ENCODE measurements at places on chromosomes 1 and 21.

- DNase-seq, result no peak
Measured at GRCh38 chr1:26079960-26080814, 12.8 kb upstream of the TRIM63 start.

GRCh38 chr1:66542314-66542713 lies 8.4 kb downstream of the SGIP1 start:
- DNase-seq, result no peak

DNA sequence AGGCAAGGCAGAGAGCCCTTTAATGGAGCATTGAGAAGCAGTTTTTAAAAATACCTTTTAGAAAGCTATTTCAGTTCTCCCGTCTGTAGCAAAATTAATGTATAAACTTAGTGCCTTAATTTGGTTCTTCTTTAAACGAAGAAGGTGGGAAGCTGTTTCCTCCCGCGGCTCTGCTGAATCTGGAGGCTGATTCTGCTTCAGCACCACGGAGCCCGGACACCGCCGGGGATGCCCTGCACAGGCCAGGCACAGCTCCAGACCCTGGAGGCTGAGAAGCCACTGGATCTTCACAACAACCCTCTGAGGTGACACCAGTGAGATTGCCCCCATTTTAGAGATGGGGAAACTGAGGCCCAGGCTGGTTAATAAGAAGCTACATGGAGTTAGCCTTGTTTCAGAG lies 175.8 kb upstream of the VAMP3 start:
- DNase-seq, result no peak

DNA sequence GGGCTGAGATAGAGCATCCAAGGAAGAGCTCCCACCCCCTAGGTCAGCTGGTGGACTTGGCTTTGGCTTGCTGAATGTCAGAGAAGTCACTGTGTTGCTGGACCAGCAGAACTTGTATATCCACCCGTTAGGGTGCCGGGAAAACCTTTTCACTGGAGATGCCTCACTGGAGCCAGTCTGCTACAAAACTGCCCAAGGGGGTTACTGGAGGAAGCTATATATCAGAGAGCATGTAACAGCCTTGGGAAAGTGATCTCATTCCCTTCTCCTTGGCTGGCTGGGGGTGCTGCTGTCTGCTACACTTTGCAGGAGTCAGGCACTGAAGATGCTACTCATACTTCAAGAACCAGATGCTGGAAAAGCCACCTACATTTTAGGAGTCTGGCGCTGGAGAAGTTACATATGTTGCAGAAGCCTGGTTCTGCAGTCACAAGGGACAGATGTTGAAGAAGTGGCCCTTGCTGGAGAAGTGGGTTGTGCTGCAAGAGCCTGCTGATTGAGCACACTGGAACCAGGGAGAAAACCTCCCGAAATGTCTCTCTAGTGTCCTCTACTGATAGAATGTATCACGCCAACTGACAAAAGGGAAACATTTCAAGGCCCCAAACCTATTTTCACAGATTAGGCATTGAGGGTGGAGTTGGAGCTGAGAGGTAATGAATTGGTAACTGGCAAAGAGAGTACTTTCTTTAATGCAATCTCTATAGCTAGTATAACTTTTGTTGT lies 250.6 kb downstream of the SPATA17 start:
- no peak for DNase-seq

- peak; percentile 96 for DNase-seq
Measured at GRCh38 chr1:85137660-85138059, 63.2 kb downstream of the SYDE2 start.

Measured in NCI-H1694 (cell line).